Thymus (tissue), 14 donors: ENCODE measurements at places on chromosomes 11 and 22.

DNA sequence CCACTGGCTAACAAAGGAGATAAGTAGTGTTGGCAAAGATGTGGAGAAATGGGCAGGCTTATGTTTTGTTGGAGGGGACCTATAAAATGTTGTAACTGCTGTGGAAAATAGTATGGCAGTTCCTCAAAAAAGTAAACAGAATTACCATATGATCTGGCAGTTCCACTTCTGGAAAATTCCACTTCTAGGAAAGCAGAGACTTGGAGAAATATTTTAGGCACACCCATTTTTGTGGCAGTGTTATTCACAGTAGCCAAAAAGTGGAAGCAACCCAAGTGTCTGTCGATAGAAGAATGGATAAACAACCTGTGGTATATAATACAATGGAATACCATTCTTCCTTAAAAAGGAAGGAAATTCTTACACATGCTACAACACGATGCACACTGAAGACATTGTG is 57.0 kb upstream of the ADORA2A start:
- H3K4me1 ChIP-seq, result no peaks in the 10 kb centered on the region
- no peak for DNase-seq
- H3K36me3 ChIP-seq, result peaks cover 66% of the 10 kb centered on the region
- H3K27me3 ChIP-seq, result no peaks in the 10 kb centered on the region
- no peak overlapping the region for H3K4me3 ChIP-seq

DNA sequence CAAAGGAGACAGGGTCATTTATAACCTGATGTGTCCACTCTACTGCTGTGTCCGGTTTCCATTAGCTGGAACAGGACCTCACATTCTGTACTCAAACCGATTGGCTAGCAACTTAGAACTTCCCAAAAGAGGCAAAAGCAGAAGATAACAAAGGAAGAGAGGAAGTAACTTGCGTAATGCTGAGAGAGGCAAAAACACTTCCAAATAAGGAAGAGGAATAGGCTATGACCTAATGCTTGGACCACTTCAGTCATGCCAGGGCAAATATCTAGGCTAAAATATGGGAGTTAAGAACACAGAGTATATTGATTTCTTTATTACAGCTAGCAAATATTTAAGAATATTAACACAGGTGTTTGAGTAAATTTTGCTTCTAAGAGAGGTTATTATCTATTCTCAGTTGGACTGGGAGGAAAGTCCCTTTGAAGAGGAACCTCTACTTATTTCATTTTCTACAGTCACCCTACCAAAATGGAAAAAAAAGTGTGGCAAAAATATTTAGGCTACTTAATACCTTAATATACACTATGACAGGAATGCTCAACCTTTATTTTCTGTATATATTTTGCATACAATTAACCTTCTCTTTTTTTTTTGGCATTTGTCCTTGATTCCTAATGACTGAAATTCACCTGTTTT is 499.8 kb upstream of the CHORDC1 start:
- H3K36me3 ChIP-seq, result no peaks in the 10 kb centered on the region
- no peak overlapping the region for H3K4me3 ChIP-seq
- H3K27ac ChIP-seq, result no peak overlapping the region
- H3K4me1 ChIP-seq, result no peaks in the 10 kb centered on the region

DNA sequence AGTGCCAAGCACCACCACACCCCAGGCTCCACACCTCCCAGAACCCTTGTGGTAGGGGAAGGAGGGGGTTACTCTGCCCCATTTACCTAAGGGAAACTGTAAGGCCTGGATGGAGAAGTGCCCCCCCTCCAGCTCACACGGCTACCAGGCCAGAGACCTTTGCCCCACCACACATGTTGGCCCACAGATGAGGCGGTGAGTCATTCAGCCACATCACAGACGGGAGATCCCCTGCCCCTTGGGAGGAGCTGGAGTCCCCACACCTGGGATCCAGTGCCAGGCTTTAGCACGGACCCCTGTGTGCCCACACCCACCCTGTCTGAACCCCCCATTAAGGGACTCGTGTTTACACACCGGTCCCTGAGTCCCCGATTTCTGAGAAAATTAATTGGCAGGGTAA is 24.9 kb downstream of the CDKN1C start:
- no peak for DNase-seq
- peaks cover 65% of the 10 kb centered on the region for H3K27me3 ChIP-seq
- no peaks in the 10 kb centered on the region for H3K36me3 ChIP-seq
- no peak overlapping the region for H3K27ac ChIP-seq

DNA sequence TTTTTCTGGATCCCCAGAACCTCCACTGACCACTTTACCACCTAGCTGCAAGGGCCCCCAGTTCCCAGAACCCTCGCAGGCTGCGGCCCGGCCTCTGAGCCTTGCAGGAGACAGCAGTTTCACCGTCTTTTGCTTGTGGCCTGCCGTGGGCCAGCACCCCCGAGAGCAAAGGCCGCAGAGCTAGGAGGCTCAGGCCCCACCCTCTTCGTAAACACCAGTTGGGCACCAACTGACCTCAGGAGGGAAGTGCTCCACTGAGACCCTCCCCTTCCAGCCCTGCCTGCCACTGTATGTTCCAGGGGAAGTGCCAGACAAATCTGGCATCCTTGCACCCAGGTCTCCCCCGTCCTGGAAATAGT is 23.4 kb upstream of the CREB3L1 start:
- H3K4me3 ChIP-seq, result no peak overlapping the region
- DNase-seq, result no peak
- H3K4me1 ChIP-seq, result no peaks in the 10 kb centered on the region

GRCh38 chr11:46118702-46119351 is 2.4 kb downstream of the PHF21A start:
- H3K27me3 ChIP-seq, result no peaks in the 10 kb centered on the region
- H3K4me3 ChIP-seq, result peak overlapping the region; percentile 95
- no peak for DNase-seq
- H3K36me3 ChIP-seq, result no peaks in the 10 kb centered on the region
- peak overlapping the region; percentile 92 for H3K27ac ChIP-seq

- H3K27ac ChIP-seq, result no peak overlapping the region
- DNase-seq, result no peak
- H3K36me3 ChIP-seq, result no peaks in the 10 kb centered on the region
- no peak overlapping the region for H3K4me3 ChIP-seq
- H3K27me3 ChIP-seq, result no peaks in the 10 kb centered on the region
- no peaks in the 10 kb centered on the region for H3K4me1 ChIP-seq
Measured at GRCh38 chr11:60263402-60263801, 17.1 kb upstream of the MS4A4A start.

GRCh38 chr11:131932584-131933325 is 562.3 kb downstream of the NTM start:
- no peak overlapping the region for H3K4me3 ChIP-seq
- no peaks in the 10 kb centered on the region for H3K27me3 ChIP-seq
- H3K4me1 ChIP-seq, result no peaks in the 10 kb centered on the region

DNA sequence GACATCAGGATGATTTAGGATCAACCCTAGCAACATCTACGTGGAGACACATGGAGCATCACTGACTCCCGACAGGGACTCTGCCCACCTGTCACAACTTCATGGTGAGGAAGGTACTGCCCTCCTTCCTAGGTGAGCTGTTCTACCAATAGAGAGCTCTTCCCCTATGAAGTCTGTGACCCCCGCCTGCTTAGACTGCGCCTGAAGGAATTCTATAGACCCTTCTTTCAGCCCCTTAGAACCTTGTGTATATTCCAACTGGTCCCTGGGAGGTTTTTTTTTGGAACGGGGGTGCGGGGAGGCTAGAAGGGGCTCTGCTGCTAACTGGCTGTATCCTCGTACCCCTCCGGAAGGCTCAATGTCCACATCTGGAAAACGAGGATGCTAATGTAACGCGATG is 566 bp downstream of the INTS4 start:
- H3K36me3 ChIP-seq, result peaks cover 20% of the 10 kb centered on the region
- H3K4me1 ChIP-seq, result peaks cover 2% of the 10 kb centered on the region
- no peaks in the 10 kb centered on the region for H3K27me3 ChIP-seq
- no peak for DNase-seq
- H3K27ac ChIP-seq, result no peak overlapping the region

DNA sequence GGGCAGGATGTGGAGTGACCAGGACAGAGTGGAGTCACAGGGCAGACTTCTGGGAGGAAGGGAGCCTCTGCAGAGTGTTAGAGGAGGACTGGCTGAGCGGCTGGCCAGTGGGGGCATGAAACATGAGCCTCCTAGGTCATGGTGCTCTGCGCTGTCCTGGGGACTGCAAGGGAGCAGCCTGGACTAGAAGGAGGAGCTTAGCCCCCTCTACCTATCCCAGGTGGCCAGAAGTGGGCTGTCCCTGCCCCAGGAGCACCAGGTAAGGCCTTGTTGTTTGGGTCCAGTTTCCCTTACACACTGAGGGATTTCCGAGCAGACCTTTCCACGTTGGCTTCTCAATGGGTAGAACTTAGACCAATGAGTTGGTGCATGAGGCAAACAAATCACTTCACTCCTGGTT is 7.4 kb downstream of the PKNOX2 start:
- H3K4me1 ChIP-seq, result peaks cover 6% of the 10 kb centered on the region
- no peak overlapping the region for H3K27ac ChIP-seq
- no peak overlapping the region for H3K4me3 ChIP-seq
- no peaks in the 10 kb centered on the region for H3K36me3 ChIP-seq

- H3K4me3 ChIP-seq, result no peak overlapping the region
- H3K27me3 ChIP-seq, result no peaks in the 10 kb centered on the region
- no peaks in the 10 kb centered on the region for H3K36me3 ChIP-seq
Measured at GRCh38 chr11:95516175-95516574, 273.4 kb downstream of the FAM76B start.

GRCh38 chr22:50524676-50525103 is 708 bp downstream of the SCO2 start:
- H3K27ac ChIP-seq, result peak overlapping the region; percentile 92
- peak overlapping the region; percentile 63 for H3K4me3 ChIP-seq
- H3K36me3 ChIP-seq, result peaks cover 41% of the 10 kb centered on the region
- DNase-seq, result no peak
- H3K27me3 ChIP-seq, result peaks cover 33% of the 10 kb centered on the region
- peaks cover 18% of the 10 kb centered on the region for H3K4me1 ChIP-seq

DNA sequence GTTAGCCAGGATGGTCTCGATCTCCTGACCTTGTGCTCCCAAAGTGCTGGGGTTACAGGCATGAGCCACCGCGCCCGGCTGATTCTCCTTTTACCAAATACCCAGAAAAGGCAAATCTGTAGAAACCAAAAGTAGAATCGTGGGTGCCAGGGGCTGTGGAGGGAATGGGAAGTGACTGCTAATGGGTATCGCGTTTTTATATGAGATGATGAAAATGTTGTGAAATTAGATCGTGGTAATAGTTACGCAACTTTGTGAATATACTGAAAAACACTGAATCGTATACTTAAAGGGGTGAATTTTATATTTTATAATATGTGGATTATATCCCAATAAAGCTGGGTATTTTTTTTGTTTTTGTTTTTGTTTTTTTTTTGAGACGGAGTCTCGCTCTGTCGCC is 48.2 kb upstream of the CREB3L1 start:
- no peak overlapping the region for H3K27ac ChIP-seq
- no peaks in the 10 kb centered on the region for H3K36me3 ChIP-seq
- H3K4me3 ChIP-seq, result no peak overlapping the region
- no peaks in the 10 kb centered on the region for H3K4me1 ChIP-seq
